ENCODE measurements at places on chromosomes 12 and 14.

DNA sequence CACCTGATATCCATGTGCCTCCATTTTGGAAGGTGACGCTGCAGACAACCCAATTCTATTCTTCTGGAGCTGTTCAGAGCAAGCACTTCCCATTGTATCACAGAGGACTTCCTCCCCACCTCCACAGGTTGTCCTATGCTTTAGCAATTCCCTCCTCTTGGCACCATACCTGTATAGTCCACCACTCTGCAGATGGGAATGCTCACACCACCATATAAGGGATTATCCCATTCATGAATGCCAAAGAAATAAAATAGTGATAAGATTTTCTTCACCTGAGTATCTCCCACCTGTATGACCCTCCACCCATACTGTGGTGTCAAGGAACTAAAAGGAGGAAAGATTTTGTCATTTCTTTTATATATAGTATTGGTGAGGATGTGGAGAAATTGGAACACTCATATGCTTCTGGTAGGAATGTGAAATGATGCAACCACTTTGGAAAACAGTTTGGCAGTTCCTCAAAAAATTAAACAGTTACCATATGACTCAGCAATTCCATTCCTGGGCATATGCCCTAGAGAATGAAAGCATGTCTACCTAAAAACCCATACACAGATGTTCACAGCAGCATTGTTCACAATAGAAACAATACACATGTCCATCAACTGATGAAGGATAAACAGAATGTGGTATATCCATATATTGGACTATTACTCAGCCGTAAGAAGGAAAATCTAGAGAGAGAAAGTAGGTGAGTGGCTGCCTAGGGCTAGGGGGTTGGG, 75.2 kb downstream of the FIGNL2 start:
- DNase-seq, result no peak

- DNase-seq, result no peak
Observed at GRCh38 chr12:82898441-82898840, 211.7 kb downstream of the TMTC2 start.

- no peak for DNase-seq
Observed at GRCh38 chr14:94964931-94965330, 192.4 kb downstream of the DICER1 start.

DNA sequence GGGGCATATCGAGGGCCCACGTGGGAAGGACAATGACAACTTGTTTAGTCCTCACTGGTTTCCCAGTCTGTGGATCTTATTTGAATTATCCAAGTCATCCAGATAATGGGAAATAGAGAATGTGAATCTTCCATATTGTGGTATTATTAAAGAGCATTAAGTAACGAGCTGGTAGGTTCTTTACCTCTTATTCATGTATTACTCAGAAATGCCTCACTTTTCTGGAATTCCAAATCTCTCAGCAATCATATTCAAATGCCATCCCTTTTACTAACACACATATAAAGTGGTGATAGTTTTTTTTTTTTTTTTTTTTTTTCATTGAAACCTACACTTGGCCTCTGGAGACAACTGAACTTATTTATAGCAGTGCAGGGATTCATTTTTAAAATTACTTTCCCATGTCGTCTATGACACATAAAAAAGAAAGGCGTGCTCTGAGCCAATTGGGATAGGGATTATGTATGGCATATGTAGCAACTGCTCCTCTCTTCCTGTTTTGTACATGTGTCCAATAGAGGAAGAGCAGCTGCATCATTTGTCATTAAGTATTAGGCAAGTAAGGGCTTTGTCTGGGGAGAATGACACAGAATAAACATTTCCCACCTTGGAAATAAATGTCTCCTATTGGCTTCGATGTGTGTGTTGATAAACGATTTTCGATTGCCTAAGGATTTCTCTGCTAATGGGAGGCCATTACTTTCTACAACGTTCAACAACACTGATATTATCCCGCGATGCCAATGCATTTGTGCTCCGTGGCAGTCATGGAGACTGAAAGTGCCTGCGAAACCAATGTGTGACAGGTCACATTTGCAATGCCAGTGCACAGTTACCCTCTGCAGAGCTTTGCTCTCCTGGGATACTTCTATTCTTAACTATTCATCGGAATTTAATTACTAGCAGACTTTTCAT, 78.6 kb upstream of the IFNG-AS1 start:
- DNase-seq, result no peak

- no peak for DNase-seq
Observed at GRCh38 chr12:30694412-30695198, 1.1 kb downstream of the IPO8 start.

- DNase-seq, result no peak
Observed at GRCh38 chr12:7923241-7924236, 12.4 kb downstream of the SLC2A3 start.

DNA sequence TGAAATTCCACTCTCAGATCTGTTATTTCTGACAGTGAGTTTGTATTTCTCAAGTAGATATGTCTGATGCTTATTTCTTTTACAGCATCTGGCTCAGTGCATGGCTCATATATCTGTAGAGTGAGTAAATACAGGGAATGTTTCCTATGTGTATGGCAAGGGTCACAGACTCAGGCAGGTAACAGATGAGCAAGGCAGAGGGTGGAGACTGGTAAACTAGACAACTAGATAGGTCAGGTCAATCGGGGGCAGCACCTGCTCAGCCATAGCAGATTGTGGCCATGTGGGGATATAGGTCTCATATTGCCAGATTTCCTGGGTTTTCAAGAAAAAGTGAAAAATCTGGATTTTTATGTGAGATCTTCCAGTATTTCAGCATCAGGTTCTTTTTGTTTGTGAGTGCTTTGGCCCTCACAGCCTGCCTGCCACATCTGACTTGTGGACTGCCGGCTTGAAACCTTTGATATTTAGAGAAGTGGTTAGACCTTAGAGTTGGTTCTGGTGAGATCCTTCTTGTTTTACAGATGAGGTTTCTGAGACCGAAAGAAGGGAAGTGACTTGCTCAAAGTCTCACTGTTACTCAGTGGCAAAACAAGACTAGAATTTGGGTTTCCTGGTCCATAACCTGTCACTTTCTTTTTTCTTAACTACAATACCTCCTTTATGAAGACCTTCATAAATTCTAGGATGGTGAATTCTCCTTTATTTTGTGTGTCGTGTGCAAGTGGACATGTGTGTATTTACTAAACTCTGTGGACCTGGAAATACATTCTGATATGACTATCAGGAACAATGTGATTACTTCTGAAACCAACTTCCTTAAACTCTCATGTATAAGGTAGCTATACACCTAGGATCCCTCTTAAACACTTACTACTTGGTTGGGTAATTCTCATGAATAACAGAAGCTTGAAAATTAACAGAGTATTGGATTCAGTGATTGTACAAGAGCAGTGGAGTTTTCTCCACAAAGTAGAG, 34.4 kb downstream of the PROX2 start:
- DNase-seq, result no peak

DNA sequence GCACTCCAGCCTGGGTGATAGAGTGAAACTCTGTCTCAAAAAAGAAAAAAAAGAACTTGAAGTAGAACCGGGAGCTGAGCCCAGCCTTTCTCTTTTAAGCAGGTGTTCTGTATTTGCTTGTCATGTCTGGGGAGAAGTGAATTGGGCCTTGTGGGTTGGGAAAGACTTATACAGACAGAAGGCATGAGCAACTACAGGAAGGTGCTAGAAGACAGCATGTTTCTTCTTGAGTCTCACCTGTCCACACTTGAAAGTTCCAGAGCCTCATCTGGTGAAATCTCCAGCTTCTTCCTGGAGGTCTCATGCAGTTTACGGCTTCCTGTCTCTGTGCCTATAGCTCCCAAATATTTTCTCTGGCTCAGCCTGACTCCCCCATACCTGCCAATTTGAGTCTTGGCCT, 2.5 kb downstream of the PGAM5 start:
- DNase-seq, result no peak

GRCh38 chr14:102418169-102418852, 55.6 kb downstream of the TECPR2 start:
- DNase-seq, result no peak

DNA sequence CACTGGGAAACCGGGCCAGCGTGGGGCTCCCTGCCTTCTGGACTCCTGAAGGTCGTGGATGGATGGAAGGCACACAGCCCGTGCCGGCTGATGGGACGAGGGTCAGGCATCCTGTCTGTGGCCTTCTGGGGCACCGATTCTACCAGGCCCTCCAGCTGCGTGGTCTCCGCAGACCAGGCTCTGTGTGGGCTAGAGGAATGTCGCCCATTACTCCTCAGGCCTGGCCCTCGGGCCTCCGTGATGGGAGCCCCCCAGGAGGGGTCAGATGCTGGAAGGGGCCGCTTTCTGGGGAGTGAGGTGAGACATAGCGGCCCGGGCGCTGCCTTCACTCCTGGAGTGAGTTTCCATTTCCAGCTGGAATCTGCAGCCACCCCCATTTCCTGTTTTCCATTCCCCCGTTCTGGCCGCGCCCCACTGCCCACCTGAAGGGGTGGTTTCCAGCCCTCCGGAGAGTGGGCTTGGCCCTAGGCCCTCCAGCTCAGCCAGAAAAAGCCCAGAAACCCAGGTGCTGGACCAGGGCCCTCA, 26.9 kb downstream of the HIP1R start:
- DNase-seq, result no peak

- DNase-seq, result no peak
Observed at GRCh38 chr12:12542286-12542685, 20.4 kb downstream of the DUSP16 start.

GRCh38 chr12:92136965-92137721, 8.5 kb downstream of the BTG1 start:
- no peak for DNase-seq

GRCh38 chr12:13489246-13489645, 292.7 kb downstream of the EMP1 start:
- no peak for DNase-seq

- DNase-seq, result no peak
Observed at GRCh38 chr12:63163541-63163940, 12.5 kb upstream of the AVPR1A start.

GRCh38 chr14:34971381-34971780, 11.4 kb upstream of the SRP54 start:
- no peak for DNase-seq

DNA sequence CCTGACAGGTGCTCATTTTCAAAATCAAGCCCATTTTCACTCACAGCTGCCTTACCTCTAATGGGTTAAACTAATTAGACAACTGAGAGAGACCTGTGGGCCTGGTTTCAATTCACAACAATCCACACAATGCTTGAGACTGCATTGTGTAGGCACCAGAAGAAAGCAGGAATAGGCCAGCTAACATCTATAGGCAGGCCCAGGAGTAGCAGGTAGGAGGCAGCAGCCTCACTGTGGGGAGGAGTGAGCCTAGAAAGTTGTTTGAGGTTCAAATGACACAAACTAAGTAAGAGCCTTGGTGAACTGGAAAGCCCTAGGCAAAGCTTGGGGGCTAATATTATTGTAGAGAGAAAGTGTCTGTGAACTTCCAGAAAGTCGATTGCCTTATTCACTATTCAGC, 289.5 kb upstream of the CCDC196 start:
- no peak for DNase-seq

DNA sequence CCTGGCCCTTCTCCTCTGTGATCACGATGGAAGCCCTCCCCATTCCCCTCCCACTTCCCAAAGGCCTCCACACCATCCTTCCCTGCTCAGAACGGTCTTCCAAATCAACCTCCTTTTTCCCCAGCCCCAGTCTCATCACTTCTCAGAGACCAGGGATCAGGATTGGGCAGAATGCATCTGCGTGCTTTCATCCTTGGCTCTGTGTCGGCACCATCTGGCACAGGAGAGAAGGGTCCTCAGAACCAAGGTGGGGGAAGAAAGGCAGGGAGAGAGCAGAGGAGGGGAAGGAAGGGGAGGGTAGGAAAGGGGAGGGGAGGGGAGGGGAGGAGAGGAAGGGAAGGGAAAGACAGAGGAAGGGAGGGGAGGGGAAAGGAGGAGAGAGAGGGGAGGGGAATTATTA, 52.4 kb upstream of the FICD start:
- no peak for DNase-seq

- DNase-seq, result no peak
Observed at GRCh38 chr12:83326666-83327065, 640.0 kb downstream of the TMTC2 start.

GRCh38 chr12:108570743-108571608, 8.6 kb downstream of the ISCU start:
- no peak for DNase-seq

GRCh38 chr14:35810963-35811362, 1.9 kb upstream of the RALGAPA1 start:
- DNase-seq, result no peak

DNA sequence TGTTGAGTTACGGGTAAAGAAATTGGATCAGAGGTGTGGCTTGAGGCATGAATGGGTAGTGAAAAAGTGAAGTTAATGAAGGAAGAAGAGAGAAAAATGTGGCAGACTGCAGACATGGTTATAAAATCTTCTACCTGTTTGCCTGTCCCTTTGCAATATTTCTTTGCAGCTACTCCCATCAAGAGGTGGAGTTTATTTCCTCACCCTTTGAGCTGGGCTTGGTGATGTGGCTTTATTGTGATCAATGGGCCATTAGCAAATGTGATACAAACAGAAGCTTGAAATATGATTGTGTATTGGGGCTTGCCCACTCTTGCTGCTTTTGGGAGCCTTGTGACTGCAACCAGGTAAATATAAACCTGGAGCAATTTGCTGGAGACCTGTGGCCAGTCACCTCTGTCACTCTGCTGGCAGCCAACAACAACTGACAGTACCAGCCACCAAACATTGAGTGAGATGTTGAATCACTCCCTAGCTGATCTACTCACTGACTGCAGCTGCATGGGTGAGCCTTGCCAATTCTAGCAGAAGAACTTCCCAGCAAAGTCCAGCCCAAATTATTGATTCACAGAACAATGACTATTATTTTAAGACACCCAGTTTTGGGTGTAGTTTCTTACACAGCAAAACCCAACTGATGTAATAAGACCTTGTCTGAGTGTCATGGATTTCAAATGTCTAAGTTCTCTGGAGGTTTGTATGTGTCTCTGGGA, 151.0 kb upstream of the ATP2B1 start:
- DNase-seq, result no peak

DNA sequence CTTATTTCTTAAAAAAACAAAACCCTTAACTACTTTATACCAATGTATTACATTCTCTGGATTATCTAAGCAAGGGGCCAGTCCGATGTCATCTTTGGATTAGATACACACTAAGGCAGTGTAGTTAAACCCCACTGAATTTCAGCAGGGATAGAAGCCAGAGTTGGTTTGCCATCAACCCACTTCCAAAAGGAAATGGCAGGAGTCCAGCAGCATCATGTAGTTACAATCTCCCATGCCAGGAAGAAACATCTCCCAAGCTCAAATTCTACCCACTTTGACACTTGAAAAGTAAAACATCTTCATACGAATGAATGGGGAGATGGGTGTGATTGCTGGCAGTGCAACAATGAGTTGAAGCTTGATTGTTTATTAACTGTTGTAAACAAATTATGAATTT, 203.5 kb upstream of the PLXNC1 start:
- DNase-seq, result no peak

GRCh38 chr12:116528065-116528464, 31.1 kb upstream of the MAP1LC3B2 start:
- DNase-seq, result no peak

- no peak for DNase-seq
Observed at GRCh38 chr12:39959031-39959430, 146.8 kb downstream of the SLC2A13 start.

DNA sequence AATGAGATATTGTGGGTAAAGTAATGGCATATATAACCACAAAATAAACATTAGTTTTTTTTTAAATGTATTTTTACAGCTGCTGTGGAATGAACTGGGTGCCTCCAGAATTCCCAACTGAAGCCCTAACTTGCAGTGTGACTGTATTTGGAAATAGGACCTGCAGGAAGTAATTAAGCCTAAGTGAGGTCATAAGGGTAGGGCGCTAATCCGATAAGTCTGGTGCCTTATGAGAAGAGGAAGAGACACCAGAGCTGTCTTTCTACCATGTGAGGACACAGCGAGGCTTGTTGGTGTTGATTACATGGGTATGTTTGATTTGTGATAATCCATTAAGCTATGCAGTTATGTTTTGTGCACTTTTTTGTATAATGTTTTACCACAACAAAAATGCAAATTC, 136.8 kb downstream of the TPH2 start:
- no peak for DNase-seq

All from effector memory CD8-positive, alpha-beta T cell (primary cell).